Neuronal stem cell (in vitro differentiated cells): ENCODE measurements at places on chromosomes 11 and 22.

DNA sequence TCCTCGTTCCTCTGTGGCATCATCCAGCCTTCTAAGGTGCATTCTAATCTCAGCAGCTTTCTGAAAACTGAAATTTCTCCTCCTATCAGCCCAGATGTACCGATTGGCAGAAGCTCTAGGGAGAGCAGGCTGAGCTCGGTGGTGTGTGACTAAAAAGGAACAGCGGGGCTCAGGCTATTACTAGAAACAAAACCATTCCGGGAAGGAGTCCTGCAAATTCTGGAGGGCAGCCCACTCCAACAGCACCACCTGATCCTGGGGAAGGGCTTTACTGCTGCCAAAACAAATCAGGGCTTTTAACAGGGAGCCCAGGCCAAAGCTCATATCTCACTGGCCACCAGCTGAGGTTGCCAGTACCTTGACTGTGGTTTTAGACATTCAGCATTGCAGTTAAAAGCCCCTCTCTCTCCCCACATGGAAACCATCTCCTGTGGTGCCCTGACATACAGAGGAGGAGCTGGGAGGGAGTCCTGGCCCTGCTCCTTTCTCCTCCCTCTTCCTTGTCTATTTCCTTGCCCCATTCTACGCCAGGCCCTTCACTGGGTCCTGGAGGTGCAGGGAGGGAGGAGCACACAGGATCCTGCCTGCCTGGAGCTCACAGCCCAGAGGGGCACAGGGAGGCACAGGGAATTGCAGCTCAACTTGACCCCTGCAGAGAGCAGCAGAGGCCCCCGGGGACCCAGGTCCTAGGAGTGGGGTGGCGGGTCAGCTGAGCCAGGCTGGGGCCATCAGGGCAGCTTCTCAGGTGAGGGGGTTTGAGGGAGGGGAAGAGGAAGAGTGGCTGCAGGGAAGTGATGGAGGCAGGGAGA, 889 bp downstream of the PLAAT4 start:
- DNase-seq = no peak

DNA sequence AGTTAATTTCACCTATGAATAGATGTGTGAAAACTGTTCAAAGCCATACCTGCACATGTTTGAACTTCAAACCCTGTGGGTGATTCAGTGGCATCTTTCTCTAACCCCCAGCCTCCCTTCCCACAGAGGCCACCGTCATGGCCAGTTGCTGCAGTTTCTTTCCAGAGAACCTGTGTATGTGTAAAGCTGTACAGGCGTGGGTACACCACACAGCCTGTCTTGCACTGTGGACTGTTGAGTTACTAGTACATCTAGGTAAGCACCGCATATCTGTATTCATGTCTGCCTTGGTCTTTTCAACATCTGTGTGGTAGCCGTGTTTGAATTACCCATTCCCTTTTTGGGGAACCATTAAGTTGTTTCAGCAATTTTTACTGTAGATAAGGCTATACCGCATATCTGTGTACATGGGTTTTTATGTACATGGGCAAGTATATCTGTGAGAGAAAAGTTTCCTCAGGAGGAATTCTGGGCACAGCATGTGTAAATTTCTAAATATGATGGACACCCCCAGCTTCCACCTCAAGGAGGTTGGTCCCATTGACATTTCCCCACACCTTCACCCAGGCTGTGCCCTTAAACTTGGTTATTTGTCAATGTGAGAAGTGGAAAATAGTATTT, 13.9 kb downstream of the NEAT1 start:
- no peak for DNase-seq

DNA sequence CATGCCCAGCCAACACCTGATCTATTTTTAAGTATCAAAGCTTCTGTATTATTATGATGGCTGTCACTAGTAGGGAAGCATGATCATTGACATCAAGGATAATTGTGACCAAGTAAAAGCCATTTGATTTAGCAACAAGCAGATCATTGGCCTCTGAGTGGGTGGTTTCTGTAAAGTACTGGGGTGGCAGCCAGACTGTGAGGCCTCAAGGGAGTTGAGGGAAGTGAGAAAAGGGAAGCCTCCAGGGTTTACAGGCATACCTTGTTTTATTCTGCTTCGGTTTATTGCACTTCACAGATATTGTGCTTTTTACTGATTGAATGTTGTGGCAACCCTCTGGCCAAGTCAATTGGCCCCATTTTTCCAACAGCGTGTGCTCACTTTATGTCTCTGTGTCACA, 60.1 kb downstream of the PRR5L start:
- DNase-seq = no peak

GRCh38 chr22:19688301-19689290, 25.7 kb upstream of the SEPTIN5 start:
- no peak for DNase-seq

- no peak for DNase-seq
Measured at GRCh38 chr11:73388265-73389133, 12.3 kb downstream of the RELT start.
